Ammon's horn (tissue), 1 donor: ENCODE measurements at places on chromosomes 6 and 20.
A peak's percentile ranks its signal among the peaks of the same experiment; 100 is the strongest.

GRCh38 chr20:33991502-33991901 is 2.2 kb upstream of the RALY start:
- DNase-seq, result no peak

DNA sequence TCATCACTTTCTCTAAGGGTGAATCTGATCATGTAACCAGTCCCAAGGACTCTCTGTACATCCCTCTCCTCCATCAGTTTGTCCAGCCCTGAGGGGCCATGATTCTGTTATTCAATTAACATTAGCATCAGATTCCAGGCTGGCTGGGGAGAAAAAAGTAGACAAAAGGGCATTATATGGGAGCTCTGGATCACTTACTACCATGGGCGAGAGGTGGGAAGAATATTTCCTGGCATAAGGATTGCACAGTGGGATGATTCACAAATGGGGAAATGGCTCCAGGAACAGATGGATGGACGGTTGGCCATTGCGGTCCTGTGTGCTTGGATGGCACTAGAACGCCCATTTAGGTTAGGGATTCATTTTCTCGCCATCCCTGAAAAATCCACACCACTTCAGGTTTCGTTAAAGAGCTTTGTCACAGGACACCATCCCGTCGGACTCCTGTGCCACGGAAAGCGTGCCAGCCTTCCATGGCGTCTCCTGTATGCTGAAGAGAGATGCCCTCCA is 112.6 kb downstream of the THBS2 start:
- no peak for DNase-seq

DNA sequence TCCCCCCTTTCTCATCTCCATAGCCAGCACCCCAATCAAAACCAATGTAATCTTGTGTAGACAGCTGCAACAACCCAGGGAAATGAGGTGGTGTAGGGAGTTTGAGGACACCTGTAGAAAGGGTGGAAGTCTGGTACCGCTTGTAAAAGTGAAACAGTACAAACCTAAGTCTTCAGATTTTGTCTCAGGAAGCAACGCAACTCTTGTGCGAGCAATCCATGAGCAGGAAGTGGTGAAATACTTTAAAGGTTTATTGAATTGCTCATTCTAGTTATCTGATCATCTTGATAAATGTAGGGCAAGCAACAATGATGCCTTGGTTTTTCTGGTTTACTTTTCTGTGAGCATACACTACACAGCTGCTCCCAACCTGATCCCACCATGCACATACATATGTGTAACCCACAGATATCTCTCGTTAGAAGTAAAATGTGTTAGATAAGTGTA is 71.1 kb upstream of the THEMIS start:
- no peak for DNase-seq

DNA sequence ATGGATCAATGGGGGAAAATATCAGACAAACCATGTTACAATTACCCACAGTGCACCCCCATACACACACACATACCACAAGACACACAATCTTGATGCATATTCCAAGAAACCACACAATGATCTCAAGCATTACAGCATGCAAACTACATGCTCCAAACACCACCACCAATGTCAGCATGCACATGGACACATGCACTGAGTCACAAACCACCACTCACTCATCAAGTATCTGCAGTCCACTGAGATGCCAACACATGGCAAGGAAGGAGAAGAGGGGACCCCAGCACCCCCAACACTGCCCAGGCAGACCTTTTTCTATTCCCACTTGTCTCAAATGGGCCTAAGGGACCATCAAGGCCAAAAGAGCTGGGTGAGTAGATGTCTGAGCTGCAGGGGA is 91.6 kb downstream of the PREX1 start:
- no peak for DNase-seq

DNA sequence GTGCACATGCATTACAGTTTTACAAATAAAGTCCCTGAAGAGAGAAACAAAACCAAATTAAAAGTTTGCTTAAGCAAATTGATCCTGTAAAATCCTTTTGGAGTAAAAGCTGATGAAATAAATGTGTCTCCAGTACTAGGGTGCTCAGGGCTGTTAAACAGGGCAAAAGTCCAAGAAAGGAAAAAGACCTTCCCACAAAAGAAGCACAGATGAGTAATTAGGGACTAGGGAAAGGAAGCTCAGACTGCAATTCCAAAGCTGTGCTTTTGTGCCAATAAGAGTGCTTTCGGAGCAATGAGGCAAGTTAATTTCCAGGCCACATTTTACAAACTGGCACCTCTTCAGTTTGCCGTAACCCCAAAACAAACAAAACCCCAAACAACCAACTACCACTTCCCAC is 10.4 kb upstream of the RNF182 start:
- peak; percentile 39 for DNase-seq

GRCh38 chr20:44509762-44510161 is 12.1 kb downstream of the SERINC3 start:
- DNase-seq, result no peak

GRCh38 chr6:138004430-138005287 is 102.6 kb downstream of the PERP start:
- peak; percentile 11 for DNase-seq

DNA sequence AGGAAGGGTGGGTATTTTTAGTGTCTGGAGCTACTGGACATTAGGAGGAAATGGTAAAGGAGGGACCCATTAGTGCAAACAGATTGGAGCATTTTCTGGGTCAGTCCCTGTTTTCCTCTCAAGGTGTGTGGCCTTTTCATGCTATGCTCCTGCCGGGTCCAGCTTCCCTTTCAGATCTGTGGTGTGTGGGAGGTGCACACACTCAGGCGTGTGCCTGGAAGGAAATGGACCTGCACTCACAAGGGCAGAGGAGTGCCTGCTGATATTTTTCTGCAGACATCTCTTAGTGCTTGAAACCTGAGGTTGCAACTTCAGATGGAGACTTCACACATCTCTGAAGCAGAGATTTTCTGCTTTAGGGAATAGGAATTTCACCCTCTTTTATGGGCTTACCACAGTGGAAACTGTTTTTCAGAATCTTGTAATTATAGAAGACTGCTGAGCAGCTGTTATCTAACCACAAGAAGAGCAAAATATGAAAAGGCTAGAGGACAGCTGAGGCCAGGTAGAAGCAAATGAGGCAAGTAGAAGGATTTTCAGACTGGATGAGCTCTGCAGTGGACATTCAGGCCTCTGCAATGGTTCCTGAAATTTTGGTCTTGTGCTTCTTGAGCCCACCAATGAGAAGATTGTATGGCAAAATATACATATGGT is 764.3 kb downstream of the QKI start:
- no peak for DNase-seq

DNA sequence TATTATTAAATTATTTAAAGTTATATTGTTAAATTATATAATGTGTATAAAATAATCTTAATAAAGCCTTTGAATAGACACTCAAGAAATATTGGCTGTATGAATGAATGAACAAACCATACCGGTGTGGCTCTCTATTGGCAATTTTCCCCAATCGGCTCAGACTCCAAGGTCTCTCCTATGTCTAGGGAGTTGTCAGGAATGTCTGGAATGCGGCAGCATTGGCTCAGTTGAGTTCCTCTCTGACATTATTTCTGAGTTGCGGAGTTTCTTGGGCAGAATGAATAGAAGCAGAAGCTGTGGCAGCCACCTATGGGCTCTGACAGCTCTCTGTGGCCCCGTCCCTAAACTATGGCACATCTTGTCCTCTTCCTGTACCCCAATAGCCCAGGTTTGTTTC is 111.0 kb downstream of the SOBP start:
- no peak for DNase-seq

DNA sequence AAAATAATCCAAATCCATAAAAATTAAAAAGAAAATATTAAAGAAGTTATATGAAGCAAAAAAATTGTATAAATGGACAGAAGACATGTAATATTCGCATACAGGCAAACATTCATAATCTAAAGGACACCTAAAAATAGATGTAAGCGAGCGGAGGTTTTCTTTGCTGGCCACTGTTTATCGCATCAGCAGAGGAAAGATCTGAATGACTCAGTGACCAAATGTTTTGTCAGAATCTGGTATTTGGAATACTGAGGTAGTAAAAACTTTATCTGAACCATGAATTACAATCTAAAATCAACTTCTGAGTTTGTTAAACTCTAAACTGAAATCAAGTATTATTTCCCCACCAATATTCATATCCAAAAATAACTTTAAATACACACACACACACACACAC is 7.8 kb downstream of the TSPYL4 start:
- DNase-seq, result no peak

DNA sequence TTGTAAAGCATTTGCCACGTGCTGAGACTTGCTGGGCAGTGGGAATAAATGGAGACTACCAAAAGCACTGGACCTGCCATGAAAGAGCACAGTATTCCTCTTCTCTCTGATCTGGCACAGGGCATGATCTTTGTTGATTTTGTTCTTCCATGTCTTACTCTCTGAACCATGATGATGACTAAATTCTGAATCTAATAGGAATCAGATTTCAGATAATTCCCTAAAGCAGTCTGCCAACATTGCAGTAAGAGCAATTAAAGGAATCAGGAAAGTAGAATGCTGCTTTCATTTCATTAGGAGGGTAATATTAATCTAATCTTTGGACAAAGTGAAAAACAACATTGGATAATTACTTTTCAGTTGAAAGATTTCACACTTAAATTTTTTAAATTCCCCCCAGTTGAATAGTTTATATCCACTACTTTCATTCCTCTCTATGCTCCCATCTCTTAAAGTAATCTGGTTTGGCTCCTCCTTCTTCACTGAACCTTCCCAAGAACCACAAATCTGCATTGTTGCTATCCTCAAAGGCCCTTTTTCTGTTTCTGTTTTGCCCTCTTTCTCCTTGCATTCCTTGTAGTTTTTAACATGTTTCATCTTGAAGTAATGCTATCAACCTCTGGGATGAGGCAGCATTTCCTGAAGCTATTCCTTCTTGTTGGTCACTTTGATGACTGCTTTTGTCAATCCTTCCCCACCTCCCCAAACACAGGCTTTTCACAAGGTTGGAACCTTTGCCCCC is 243.2 kb upstream of the TENT5A start:
- DNase-seq, result no peak

DNA sequence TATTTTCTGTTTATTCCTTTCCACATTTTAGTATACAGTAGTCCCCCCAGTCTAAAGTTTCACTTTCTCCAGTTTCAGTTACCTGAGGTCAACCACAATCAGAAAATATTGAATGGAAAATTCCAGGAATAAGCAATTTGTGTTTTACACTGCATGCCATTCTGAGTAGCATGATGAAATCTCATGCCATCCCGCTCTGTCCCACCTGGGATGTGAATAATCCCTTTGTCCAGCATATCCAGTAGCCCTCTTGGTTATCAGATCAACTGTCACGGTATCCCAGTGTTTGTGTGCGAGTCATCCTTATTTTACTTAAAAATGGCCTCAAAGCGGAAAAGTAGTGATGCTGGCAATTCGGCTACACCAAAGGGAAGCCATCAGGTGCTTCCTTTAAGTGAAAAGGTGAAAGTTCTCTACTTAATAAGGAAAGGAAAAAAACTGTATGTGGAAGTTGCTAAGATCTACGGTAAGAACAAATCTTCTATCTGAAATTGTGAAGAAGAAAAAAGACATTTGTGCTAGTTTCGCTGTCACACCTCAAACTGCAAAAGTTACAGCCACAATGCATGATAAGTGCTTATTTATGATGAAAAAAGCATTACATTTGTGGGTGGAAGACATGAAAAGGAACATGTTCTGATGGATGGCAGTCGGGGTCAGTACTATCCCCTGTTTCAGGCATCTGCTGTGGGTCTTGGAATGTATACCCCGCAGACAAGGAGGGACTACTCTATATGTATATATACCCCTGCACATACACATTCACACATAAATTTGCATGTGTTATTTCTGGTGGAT is 11.3 kb downstream of the NOX3 start:
- DNase-seq, result no peak

DNA sequence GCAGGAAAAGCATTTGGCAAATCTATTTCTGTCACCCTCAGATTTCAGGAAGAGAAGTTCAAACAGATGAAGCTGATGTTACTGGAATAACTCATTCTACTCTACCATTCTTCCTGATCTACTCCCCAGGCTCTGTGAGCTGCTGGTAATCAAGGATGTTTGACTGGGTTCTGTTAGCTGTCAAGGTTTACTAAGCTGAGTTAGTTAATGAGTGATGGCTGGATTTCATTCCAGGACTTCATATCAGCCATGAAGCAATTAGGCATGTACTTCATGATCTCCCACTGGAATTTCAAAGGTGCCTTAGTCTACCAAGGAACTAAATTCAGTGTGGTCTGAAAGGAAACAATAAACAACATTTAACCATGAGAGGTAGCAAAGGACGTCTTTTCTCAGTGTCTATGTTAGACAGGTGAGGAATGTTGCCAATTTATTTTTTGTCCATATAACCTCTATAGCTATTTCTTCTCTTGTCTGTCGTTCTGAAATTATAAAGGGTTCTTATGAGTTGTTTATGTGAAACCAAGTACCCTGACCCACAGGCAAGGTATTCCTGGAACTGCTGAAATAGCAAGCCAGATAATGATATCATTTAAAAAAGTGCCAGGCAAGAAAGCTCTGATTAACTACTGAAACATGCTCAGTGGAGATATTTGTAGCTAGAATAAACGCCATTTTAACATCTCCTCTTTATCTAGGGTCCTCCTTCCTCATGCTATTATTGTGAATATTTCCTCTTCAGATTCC is 112.9 kb downstream of the BACH2 start:
- no peak for DNase-seq

DNA sequence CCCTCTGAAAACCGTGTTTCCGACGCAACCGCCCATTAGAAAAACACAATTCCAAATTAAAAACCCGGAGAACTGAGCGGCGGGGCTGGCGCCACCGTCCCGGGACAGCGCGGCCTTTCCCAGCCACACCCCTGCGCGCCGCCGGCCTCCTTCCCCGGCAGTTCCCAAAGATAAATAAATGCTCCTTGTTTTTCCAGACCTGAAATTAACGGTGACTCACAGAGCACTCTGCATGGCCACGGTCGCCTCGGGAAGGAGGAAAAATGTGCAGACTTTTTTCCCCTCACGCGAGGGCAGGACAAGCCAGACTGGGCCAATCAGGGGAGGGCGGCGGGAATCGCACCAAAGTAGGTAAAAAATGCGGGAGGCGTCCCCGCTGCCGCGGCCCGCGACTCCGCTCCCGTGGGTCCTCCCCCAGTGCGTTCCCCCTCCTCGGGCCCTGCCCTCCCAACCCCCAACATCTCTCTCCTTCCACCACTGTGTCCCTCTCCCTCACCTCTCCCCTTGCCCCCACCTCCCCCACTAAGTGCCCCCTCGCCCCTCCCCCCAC is 828 bp upstream of the DSTN start:
- peak; percentile 50 for DNase-seq
